ENCODE measurements at places on chromosomes 12 and 14. TPM values are rescaled to one million over a fixed set of nuclear protein-coding genes. Genes with fewer than 3 reads are reported as not detected.

The PRB2 gene
- not detected for total RNA-seq

The GIT2 gene
- total RNA-seq, result 55.5 TPM

The KCNH5 gene
- 0.03 TPM for total RNA-seq

The NFATC4 gene
- total RNA-seq, result 38.6 TPM

The FGD6 gene
- 26.4 TPM for total RNA-seq

DNA sequence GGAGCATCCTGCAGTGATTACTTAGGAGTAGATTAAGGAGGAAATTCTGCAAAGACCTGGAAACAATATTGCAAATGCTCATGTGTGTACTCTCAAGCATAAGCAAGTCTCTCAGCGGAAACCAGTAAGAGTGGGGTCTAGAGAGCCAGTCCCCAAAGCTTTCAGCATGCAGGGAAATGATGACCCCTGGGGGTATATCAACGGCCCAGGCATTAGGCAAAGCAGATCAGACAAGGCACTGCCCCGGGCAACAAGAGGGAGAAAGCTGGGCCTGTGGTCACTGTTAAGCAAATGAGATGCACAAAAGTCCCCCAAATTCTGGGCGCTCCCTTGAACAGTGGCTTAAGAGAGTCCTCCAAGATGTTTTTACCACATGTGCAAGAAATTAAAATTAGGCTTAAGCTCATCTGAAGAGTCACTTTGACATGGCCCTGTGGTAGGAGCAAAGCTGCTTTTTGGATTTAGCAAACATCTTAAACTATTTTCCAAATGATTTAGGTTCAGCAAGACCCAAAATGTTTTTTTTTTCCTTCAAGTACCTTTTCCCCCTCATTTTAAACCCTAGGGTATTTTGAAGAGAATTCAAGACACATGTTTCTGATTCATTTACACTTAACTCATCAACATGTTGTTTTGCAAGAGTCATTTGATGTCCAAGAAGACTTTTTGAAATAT, 457.1 kb upstream of the TBX3 start:
- DNase-seq, result no peak
- no peaks in the 10 kb centered on the region for H3K27me3 ChIP-seq
- H3K27ac ChIP-seq, result no peak overlapping the region
- no peaks in the 10 kb centered on the region for H3K4me1 ChIP-seq
- H3K36me3 ChIP-seq, result no peaks in the 10 kb centered on the region
- H3K4me3 ChIP-seq, result no peak overlapping the region

GRCh38 chr12:88298761-88299242, 156.7 kb downstream of the TMTC3 start:
- DNase-seq, result no peak
- peaks cover 5% of the 10 kb centered on the region for H3K4me1 ChIP-seq
- no peak overlapping the region for H3K27ac ChIP-seq
- no peaks in the 10 kb centered on the region for H3K27me3 ChIP-seq
- no peaks in the 10 kb centered on the region for H3K36me3 ChIP-seq

DNA sequence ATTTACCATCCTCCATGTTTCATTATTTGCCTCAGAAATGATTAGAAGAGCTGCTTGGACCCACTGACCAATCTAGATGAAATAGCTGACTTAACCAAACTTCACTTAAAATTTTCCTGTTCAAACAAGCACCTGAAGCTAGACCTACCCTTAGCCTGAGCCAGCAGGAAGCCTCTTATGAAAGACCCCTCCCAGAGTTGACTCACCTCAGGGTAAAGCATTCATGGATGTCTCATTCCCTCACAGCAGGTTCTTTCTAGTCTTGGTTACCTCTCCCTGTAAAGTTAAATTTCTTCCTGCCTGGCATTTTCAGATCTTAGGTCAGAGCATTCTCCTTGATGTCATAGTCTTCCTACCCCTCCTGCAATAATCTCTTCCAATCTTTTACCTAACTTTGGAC, 1209.8 kb downstream of the FLRT2 start:
- no peaks in the 10 kb centered on the region for H3K36me3 ChIP-seq
- H3K27ac ChIP-seq, result no peak overlapping the region
- no peaks in the 10 kb centered on the region for H3K4me1 ChIP-seq
- H3K27me3 ChIP-seq, result no peaks in the 10 kb centered on the region
- DNase-seq, result no peak

- no peak overlapping the region for H3K4me3 ChIP-seq
- H3K27ac ChIP-seq, result no peak overlapping the region
- H3K4me1 ChIP-seq, result no peaks in the 10 kb centered on the region
- peak; percentile 95 for DNase-seq
- no peaks in the 10 kb centered on the region for H3K27me3 ChIP-seq
Observed at GRCh38 chr12:75724928-75725312, 213.5 kb upstream of the KRR1 start.

GRCh38 chr14:20456971-20457370, 1.9 kb downstream of the APEX1 start:
- peaks cover 27% of the 10 kb centered on the region for H3K36me3 ChIP-seq
- H3K27ac ChIP-seq, result no peak overlapping the region
- peaks cover 16% of the 10 kb centered on the region for H3K4me1 ChIP-seq
- DNase-seq, result no peak
- no peaks in the 10 kb centered on the region for H3K27me3 ChIP-seq

DNA sequence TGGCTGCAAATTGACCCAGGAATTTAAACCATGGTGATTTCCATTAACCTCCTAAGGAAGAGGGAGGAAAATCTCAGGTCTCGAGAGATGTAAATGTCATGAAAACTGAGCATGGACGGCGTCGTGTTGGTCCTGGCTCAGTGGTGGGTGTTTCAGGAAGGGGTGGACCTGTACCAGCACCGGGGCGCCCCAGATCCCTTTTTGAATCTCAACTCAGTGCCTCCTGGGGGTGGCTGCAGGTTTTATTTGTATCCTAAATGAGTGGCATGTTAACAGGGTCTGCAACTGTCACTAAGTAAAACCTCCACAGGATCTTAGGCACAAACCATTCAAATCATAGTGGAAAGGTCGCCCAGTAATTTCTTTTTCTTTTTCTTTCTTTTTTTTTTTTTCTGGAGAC, 101.3 kb downstream of the ASCL4 start:
- peaks cover 11% of the 10 kb centered on the region for H3K27me3 ChIP-seq
- no peak for DNase-seq
- H3K4me1 ChIP-seq, result no peaks in the 10 kb centered on the region

- no peaks in the 10 kb centered on the region for H3K27me3 ChIP-seq
- no peak for DNase-seq
- no peaks in the 10 kb centered on the region for H3K4me1 ChIP-seq
- no peak overlapping the region for H3K27ac ChIP-seq
Observed at GRCh38 chr12:132724506-132725241, 14.0 kb downstream of the PGAM5 start.

GRCh38 chr14:76012354-76012753, 26.8 kb downstream of the IFT43 start:
- H3K27ac ChIP-seq, result no peak overlapping the region
- DNase-seq, result peak; percentile 78
- H3K4me1 ChIP-seq, result peaks cover 16% of the 10 kb centered on the region
- H3K36me3 ChIP-seq, result peaks cover 34% of the 10 kb centered on the region

GRCh38 chr12:123843912-123844748, 82.0 kb downstream of the DNAH10 start:
- no peak overlapping the region for H3K4me3 ChIP-seq
- H3K27me3 ChIP-seq, result no peaks in the 10 kb centered on the region
- no peaks in the 10 kb centered on the region for H3K36me3 ChIP-seq
- DNase-seq, result no peak

- H3K4me3 ChIP-seq, result no peak overlapping the region
- no peaks in the 10 kb centered on the region for H3K36me3 ChIP-seq
- no peaks in the 10 kb centered on the region for H3K4me1 ChIP-seq
- no peak for DNase-seq
Observed at GRCh38 chr12:104944252-104944651, 13.8 kb downstream of the SLC41A2 start.

DNA sequence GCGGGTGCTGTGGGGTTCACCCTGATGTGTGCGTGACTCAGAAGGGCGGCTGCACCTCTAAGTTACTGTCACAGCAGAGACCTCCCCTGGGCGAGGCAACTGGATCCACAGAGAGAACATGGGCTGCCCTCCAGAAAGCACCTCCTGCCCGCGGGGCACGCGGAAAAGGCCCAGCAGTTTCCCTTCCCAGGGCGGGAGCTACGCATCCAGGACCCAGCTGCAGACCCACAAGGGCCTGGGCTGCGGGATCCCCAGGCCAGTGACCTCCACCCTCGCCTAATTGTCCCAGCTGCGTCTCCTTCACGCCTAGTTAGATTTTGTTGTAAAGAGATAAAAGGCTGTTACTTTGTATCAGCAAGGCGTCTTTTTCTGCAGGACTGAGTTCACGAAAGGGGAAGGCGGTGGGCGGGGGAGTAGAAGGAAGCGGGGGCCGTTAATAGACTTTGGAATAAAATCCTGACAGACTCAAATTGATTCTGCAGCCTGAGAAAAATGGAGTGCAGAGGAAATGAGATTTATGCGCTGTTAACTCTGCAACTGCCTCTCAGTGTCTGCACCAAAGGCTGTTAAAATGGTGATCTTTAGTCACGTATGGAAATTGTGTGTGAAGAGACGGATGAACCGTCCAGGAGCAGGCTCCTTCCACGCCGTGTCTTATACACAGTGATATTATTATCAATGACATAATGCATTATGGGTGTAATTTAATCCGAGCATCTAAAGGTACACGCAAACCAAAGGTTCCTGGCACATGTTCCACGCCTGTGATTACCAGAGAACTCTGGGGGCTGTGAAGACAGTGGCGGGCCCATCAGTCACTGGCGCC, 65.9 kb upstream of the FBRSL1 start:
- no peak for DNase-seq
- H3K36me3 ChIP-seq, result no peaks in the 10 kb centered on the region
- H3K4me1 ChIP-seq, result peaks cover 25% of the 10 kb centered on the region
- no peak overlapping the region for H3K4me3 ChIP-seq
- peaks cover 3% of the 10 kb centered on the region for H3K27me3 ChIP-seq

- peaks cover 4% of the 10 kb centered on the region for H3K4me1 ChIP-seq
- no peaks in the 10 kb centered on the region for H3K27me3 ChIP-seq
- peak; percentile 54 for DNase-seq
Observed at GRCh38 chr14:103391048-103391447, 5.8 kb downstream of the MARK3 start.

GRCh38 chr14:26078561-26078960, 519.3 kb downstream of the NOVA1 start:
- no peak overlapping the region for H3K27ac ChIP-seq
- no peak overlapping the region for H3K4me3 ChIP-seq
- H3K36me3 ChIP-seq, result no peaks in the 10 kb centered on the region
- no peak for DNase-seq
- H3K27me3 ChIP-seq, result no peaks in the 10 kb centered on the region
- H3K4me1 ChIP-seq, result peaks cover 3% of the 10 kb centered on the region

DNA sequence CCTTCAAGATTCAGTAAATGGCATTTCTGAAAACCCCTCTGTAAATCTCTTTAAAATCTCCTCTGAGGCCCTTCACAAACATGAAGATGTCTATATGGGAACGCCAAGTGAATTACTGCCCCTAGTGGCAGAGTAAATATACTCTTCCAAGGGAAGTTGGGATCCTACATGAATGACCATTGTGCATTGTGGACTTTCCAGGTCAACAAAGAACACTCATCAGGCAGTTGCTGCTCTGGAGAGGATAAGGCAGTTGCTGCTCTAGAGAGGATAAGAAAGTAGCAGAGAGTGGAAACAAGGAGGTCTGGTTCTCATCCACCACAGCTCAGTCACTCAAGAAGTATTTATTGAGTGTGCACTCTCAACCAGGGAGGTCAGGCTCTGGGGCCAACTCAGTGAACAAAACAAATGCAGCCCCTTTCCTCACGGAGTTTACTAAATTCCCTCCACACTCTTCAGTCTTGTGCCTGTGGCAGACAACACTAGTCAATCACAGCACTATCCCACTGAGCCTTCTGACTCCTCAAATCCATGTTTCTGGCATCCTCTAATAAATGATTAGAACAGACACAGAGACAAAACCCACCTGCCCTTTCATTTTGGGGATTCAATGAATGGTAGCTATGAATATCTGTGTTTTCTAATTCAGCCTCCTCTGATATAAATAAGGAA, 52.9 kb downstream of the SVOP start:
- H3K27me3 ChIP-seq, result no peaks in the 10 kb centered on the region
- no peak overlapping the region for H3K4me3 ChIP-seq
- no peaks in the 10 kb centered on the region for H3K4me1 ChIP-seq
- H3K27ac ChIP-seq, result no peak overlapping the region
- H3K36me3 ChIP-seq, result no peaks in the 10 kb centered on the region

DNA sequence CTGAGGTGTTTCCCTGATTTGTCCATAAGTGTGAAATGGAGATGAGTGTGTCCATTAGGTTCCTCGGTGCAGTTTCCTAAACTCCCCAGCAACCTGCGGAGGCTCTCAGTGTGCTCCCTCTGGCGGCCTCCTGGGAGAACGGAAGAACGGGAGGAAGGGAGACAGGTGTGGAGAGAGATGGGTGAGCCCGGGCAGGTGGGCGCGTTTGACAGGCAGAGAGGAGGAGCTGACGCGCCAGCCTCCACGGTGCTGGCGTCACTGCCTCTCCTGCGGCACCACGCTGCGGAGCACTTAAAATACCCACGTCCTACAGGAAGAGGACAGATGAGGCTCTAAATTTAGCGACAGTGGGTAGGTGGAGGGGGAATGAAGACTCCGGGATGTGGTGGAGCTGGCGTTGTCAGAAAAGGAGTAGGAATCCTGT, 26.8 kb upstream of the PEX5 start:
- no peak overlapping the region for H3K27ac ChIP-seq
- H3K27me3 ChIP-seq, result no peaks in the 10 kb centered on the region
- no peak overlapping the region for H3K4me3 ChIP-seq
- H3K4me1 ChIP-seq, result no peaks in the 10 kb centered on the region

- no peak overlapping the region for H3K27ac ChIP-seq
- no peaks in the 10 kb centered on the region for H3K4me1 ChIP-seq
- no peak overlapping the region for H3K4me3 ChIP-seq
- no peaks in the 10 kb centered on the region for H3K27me3 ChIP-seq
Observed at GRCh38 chr12:43669373-43669772, 89.2 kb downstream of the PUS7L start.

DNA sequence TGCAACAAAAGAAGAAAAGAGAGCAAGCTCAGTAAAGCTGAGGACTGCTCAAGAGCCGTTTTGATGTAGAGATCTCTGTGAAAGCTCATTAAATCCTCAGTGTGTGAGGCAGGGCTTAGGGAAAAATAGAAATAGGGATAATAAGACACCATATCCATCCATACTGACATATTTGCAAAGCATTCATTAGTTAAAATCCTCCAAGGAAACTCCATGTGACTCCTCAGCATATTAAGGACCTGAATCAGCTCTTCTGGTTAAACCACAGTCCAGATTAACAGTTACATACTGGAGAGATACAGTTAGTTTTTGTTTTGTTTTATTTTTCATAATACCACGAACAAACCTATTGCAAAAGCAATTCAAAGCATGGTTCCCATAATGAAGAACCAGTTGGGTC, 288.2 kb downstream of the PAWR start:
- no peaks in the 10 kb centered on the region for H3K36me3 ChIP-seq
- DNase-seq, result no peak
- no peak overlapping the region for H3K4me3 ChIP-seq
- H3K27ac ChIP-seq, result no peak overlapping the region
- H3K27me3 ChIP-seq, result no peaks in the 10 kb centered on the region

DNA sequence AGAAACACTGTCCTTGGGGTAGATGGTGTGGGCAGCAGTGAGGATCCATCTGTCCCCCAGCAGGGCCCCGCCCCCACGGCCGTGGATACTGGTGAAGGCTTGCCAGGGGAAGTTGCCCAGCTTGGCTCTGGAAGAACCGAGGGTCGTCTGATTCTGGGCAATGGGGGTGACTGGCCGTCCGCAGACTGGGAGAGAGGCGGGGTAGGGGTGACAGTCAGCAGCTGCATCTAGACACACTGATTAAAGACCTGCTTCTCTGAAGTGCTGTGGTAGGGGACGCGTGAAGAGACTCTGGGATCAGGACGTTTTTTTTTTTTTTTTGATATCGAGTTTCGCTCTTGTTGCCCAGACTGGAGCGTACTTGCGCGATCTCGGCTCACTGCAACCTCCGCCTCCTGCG, 4.7 kb upstream of the C1R start:
- H3K4me3 ChIP-seq, result no peak overlapping the region
- no peak overlapping the region for H3K27ac ChIP-seq
- peaks cover 8% of the 10 kb centered on the region for H3K4me1 ChIP-seq
- peaks cover 2% of the 10 kb centered on the region for H3K27me3 ChIP-seq
